ENCODE measurements at places on chromosomes 12 and 14.

GRCh38 chr14:98928418-98928817 lies 343.6 kb downstream of the BCL11B start:
- DNase-seq: no peak

DNA sequence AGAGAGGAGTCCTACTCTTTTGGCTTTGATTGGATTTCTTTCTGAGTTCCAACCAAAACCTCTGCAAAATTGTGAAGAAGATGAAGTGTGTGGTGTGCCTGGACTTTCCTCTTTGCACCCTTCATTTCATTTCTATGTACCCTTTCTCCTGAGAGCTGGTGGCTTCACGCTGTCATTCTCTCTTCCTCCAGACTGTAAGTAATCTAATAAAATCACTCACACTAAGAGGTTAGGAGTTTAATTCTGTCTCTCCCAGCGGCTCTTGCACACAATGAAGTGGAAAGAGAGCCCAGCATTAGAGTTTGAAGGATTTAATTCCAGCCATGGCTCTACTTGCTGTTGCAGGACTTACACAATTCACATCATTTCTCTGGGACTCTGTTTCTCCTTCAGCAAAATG lies 37.8 kb upstream of the CRADD start:
- no peak for DNase-seq

- no peak for DNase-seq
Measured at GRCh38 chr14:50676814-50677516, 8.9 kb upstream of the SAV1 start.

- no peak for DNase-seq
Measured at GRCh38 chr12:67798768-67799167, 150.2 kb downstream of the DYRK2 start.

GRCh38 chr14:77170045-77170444 lies 11.6 kb upstream of the TMEM63C start:
- no peak for DNase-seq

DNA sequence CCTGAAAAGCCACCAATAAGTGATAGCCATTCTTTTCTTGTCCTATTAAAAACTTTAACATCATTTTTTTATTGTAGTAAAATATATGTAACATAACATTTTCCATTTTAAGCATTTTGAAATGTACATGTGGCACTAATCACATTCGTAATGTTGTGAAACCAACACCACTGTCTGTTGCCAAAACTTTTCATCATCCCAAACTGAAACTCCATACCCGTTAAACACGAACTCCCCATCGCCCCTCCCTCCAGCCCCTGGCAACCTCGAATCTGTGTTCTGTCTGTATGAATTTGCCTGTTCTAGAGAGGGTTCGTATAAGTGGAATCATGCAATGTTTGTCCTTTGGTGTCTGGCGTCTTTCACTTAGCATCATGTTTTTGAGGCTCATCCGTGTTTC lies 75.9 kb downstream of the CCDC92 start:
- no peak for DNase-seq
